ENCODE measurements at places on chromosomes 7 and 10.
A peak's percentile ranks its signal among the peaks of the same experiment; 100 is the strongest.

GRCh38 chr7:139696552-139696951 lies 81.2 kb downstream of the HIPK2 start:
- peak; percentile 69 for DNase-seq

DNA sequence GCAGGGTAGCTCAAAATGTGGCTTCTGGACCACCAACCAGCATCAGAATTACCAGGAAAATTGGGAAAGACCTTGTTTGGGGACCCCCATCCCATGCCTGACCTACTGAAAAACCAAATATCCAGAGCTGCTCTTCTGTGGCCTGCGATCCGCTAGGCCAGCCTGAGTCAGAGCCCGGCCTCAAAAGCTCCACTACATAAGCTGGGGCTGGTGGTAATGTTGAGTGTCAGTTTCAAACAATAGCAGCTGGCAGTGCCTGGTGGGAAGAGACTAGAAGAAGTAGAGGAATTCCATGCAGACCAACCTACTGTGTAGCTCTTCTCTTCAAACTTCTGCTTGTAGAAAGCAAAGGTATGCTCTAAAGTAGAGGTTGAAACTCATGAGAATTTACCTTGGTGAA lies 52.0 kb downstream of the KLRG2 start:
- no peak for DNase-seq

DNA sequence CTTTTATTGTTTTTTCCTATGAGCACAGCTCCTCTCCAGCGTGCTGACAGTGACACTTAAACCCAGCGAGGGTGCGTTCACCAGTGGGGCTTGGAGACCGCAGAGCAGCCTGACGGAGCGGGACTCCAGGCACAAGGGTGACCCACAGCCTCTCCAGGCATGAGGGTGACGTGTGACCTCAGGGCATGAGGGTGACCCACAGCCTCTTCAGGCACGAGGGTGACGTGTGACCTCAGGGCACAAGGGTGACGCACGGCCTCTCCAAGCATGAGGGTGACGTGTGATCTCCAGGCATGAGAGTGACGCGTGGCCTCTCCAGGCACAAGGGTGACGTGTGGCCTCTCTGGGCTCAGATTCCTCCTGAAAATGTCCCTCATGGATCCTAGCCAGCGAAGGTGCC lies 164.3 kb upstream of the TCERG1L start:
- DNase-seq: no peak

- peak; percentile 20 for DNase-seq
These were observed 361.8 kb downstream of the GATA3 start for GRCh38 chr10:8416192-8416701.

- DNase-seq: no peak
These were observed 9.8 kb upstream of the RAB18 start for GRCh38 chr10:27494116-27494805.

DNA sequence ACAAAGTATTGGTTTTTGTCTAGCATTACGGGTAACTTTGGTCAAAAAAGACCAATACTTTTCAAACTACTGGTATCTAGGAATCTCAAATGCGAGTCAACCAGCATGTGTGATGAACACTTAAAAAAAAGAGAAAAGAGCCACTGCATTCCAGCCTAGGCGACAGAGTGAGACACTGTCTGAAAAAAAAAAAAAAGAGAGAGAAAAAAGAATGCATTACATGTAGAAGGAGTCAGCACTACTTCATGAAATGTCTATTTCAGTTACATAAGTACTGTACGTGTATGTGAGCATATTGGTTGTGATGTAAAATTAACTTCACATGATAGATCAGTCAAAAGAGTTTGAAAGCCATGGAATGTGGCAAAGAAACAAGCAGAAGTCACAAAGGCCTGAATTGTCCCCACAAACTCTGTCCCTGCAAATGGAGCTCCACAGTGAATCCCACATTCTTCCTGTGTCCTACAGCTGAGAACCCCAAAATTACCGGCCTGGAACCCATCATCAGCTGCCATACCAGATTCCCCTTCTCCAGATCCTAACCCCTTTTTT lies 1.6 kb downstream of the DENND11 start:
- no peak for DNase-seq

- no peak for DNase-seq
These were observed 142.9 kb downstream of the PAXIP1 start for GRCh38 chr7:154859747-154860620.

GRCh38 chr10:112855134-112855533 lies 94.9 kb upstream of the TCF7L2 start:
- no peak for DNase-seq

GRCh38 chr7:134826105-134826504 lies 46.7 kb downstream of the CALD1 start:
- no peak for DNase-seq

DNA sequence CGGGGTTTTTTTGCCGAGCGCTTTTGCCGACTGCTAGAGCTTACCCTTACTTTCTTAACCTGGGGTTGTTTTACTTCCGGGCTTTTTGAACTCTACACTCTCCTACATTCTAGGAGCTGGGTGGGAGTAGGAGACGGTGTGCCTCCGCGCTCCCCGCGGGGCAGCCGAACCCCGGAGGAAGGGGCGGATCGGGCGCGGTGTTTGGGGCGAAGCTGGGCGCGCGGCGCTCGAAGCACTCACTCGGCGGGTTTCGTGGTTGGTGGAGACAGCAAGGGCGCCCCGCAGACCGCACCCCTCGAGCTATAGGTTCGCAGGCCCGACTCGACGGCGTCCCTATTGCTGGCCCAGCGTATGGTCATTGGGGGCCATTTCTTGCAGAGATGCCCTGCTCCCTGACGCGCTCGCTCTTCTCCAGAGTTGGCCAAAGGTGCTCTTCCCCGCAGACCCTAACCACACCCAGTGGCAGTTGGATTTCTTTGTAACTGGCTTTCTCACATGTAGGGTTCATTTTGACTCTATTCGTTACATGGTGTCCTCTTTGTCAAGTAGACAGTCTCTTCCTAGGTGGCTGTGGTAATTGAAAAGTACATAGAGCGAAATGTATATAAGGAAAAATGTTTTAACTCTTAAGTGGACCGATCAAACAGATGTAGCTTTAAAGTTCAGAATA lies 364 bp downstream of the ZNF518A start:
- peak; percentile 75 for DNase-seq

DNA sequence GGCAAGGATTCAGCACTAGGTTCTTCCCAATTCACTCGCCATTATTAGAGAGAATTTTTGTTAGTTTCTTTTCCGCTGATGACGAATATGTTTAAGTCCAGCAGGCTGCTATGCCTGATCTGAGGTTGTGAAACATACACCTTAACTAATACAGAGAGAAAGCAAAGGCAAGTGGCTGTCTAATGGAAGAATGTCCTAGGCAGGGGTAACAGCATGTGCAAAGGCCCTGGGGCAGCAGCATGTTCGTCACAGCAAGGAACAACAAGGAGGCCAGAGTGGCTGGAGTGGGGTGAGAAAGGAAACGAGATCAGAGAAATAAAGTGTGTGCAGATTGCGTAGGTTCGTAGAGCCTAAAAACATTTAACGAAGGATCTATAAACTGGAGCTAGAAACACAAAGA lies 35.4 kb upstream of the CCDC7 start:
- no peak for DNase-seq

DNA sequence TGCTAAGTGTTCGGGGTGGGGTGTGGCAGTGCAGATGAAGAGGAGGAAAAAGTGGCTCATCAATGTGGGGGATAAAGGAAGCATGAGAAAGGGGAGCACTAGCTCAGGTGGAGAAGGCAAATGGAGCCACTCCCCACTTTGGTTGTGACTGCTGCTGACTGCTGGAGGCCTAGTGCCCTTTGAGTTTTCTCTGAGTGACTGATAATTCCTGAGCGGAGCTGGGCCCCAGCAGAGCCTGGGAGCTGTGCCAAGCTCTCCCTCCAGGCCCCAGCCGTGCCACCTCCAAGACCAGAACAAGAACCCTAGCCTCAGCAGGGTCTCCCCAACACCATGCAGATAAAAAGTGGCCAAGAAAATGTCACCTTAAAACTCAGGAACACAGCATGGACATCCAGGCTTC lies 9.7 kb upstream of the RASSF4 start:
- DNase-seq: no peak

GRCh38 chr7:83306502-83306901 lies 143.8 kb upstream of the PCLO start:
- no peak for DNase-seq

GRCh38 chr7:157041004-157041403 lies 30.5 kb upstream of the MNX1 start:
- DNase-seq: no peak

DNA sequence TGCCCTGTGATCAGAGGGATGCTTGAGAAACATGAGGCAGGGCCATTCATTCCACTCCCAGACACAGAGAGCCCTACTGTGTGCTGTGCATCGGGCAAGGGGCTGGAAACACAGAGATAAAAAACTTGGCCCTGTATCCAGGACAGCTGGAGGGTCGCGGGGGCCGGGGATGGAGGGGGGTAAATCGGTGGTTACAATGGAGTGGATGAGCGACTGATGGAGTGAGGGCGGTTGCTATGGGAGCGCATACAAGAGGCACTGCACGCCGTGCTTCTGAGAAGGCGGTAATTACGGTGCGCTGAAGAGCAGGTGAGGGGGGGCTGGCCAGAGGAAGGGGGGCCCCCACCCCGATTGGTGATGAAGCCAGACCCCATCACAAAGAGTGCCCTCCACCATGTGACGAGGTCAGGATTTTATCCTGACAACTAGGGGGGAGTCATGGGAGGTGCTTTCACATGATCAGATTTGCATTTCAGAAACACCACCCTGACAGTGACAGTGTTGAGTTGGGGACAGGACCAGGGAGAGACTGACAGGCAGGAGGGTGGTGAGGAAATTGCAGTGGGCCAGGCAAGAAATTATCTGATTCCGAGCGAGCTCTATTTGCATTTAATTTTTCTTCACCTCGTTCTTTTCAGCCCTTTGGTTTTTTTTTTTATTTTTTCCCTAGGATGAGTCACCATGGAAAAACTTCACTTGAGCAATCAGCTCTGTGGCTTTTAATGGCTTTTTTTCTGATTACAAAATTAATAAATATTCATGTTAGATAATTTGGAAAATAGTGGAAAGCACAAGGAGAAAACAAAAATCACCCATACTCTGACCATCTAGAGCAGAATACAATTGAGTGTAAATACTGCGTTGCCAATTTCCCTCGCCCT lies 7.8 kb downstream of the CPA5 start:
- DNase-seq: no peak

DNA sequence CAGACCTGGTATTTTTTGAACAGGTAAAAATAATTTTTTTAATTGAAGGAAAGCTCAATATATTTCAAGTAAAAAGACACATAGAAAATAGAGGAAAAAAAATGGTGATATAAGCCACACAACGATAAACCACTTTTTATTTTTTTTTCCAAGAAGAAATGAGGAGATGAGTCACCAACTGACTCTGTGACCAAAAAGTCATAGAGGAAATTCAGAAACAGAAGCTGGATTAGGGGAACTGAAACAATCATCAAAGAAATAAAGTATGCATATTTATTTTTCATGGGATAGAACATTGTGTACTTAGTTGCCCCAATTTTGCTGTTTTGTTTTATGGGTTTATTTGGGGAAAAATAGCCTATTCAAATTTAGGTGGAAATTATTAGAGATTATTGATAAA lies 176.8 kb upstream of the AGR3 start:
- DNase-seq: no peak

GRCh38 chr10:6406220-6407033 lies 173.6 kb downstream of the PRKCQ start:
- peak; percentile 34 for DNase-seq

DNA sequence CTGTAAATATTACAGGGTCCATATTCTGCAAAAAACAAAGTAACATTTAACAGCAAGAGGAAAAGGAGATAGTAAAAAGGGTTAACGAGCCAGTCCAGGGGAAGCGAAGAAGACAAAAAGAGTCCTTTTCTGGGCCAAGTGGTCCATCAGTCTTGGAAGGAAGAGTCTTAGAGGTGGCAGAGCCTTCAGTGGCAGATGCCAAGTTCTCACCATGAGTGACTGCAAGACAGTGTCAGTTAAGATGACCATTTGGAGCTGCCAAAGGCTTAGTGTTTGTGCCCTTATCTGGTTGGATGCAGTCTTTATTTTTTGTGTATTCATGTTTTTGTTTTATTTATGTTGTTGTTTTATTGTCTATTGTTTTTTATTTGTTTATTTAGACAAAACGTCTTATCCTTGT lies 125.7 kb upstream of the LANCL2 start:
- no peak for DNase-seq

DNA sequence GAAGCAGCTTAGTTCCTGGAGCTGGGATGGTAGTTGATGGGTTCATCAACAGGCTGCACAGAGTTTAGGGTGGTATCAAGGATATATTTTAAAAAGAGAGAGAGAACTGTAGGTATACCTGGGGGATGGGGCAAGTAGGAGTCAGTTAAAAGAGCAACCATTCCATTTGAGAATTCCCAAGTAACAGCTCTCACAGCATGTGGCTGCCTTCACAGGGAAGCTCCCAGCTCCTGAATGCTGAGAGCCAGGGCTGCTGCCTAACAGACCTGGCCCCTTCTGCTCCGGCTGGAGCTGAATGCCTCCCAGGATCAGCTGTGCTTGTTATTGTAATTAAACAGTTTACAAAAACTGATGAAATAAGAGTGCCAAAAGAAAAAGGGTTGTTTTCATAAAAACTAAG lies 58.8 kb upstream of the GPR26 start:
- DNase-seq: no peak

GRCh38 chr7:43758029-43758821 lies at the start of gene BLVRA:
Gene BLVRA, plus strand, starts transcription at chr7:43758680. Its CDS starts 12,479 bp downstream, at chr7:43771159.
- DNase-seq: peak; percentile 93

GRCh38 chr7:129464194-129464593 lies 30.0 kb downstream of the STRIP2 start:
- no peak for DNase-seq

GRCh38 chr7:150388709-150389531 lies 9.8 kb downstream of the ZNF775 start:
- DNase-seq: no peak

DNA sequence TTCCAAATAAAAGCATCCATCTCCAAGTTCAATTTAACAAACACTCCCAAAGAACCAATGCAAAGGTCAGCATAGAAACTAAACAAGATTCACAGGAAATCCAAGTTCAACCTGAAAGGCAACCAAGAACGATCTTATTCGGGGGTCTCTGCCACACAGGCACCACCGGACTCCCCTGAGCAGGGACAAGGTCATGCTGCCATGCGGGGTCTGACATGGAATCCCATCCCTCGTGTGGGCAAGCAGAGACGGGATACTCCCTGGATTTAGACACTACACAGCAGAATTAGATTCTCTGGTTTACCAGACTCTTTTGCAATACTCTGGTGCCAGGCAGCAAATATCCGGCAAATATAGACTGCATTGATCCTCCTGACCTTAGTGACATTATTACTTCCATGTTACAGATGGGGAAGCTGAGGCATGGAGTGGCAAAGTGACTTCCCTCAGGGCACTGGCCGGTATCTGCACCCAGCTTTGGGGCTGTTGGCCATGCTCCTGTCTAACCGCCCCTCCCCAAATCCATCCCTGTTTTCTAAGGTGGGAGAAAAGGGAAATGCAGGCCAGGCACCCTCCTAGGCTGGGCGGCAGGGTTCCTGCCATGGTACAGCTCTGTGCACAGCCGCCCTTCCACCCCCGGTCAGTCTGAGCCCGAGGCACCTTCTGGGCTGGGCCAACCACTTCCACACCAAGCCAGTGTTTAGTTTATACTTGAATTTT lies 111.8 kb downstream of the VIPR2 start:
- DNase-seq: no peak
